ENCODE measurements at places on chromosomes 5 and 9.

DNA sequence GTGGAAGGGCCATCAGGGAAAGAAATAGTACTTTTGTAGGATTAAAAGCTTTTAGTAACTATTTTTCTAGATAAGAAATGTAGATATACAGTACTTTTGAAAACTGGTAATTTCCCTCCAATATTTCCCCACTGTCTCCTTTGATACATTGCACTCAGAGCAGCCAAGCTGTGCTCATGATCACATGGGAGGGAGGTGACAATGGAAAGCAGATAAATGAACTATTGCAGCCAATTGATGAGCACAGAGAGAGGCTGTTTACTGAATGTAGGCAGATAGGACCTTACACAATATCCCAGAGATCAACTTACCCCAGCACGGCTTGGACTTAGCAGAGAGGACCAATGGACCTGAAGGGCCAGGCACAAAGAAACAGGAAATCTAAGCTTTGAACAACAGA is 178.0 kb upstream of the NREP start:
- no peak for DNase-seq

DNA sequence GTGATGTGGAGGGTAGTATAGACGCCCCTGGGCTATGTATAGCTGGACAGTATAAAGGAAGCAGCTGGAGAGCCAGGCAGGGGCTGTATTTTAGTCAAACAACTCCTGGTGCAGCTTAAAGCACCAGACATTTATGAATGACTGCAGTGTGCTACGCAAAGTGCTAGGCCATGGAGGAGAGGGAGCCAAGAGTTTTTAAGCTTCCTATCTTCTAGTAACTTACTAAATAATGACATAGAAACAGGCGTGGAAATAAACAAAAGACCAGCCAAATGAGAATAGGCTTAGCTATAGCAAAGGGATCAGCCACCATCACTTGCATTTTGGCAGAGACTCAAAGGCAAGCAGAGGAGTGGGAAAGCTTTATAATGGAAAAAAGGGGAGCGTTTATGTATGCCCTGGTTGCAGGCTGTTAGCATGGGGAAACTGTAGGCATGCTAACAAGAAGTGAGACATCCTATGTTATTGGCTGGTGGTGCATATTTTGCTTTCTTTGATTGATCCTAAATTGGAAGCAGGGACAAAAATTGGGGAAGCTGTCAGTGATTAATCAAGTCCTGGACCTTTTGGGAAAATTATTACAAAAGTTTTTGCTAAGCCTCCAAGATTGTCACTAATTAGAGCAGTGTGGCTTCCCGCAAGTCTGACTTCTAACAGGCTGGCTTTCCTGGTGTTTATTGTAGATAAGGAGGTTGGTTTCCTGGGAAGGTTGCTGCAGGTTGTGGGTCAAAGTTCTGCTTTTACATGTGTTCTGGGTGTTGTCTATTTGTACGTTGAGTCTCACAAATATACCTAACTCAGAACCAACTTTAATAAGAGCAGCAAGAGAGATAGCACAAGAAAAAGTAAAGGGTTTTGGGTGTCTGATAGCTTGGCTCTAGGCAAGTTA is 46.6 kb downstream of the RAB3C start:
- no peak for DNase-seq

GRCh38 chr5:102312586-102313370 is 16.7 kb upstream of the SLCO4C1 start:
- DNase-seq: no peak

GRCh38 chr5:153520952-153521351 is 30.5 kb downstream of the GRIA1 start:
- no peak for DNase-seq

DNA sequence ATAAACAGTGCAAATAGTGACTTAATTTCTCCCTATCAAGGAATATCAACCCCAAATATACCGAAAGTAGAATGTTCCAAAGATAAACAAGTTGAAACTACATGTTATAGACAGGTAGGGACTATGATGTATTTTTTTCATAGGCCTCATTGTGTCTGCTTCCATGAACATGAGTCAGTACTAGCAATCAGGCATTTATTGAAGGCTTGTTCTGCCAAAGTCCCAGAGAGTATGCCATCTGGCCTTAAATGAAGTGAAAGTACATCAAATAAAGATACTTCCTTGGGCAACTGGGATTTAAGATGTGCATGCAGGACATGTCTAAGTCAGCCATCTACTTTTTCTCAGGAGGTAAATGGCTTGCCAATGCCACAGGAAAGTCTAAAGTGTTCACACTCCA is 6.5 kb downstream of the GHR start:
- no peak for DNase-seq

DNA sequence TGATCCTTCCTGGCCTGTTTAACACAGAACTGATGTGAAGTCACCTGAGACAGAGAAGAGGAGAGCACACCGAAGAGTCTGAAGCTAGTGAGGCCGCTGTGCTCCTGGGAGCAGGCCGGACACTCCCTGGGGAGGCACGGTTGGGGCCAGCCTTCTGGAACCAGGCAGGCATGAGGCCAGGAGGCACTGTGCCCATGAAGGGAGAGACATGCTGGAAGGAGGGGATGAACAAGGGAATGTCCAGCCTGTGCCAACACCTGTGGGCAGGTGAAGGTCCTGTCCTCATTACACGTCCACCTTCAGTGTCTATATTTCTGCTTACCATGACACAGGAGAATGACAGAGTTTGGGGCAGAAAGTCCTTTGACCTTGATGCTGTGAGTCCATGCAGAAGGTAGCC is 183.8 kb upstream of the S1PR3 start:
- DNase-seq: no peak

GRCh38 chr9:127450243-127450760 is 904 bp downstream of the RPL12 start:
- no peak for DNase-seq

- no peak for DNase-seq
Measured at GRCh38 chr9:113477661-113478060, 14.1 kb downstream of the RGS3 start.

- DNase-seq: no peak
Measured at GRCh38 chr9:102796244-102796643, 198.9 kb upstream of the CYLC2 start.

DNA sequence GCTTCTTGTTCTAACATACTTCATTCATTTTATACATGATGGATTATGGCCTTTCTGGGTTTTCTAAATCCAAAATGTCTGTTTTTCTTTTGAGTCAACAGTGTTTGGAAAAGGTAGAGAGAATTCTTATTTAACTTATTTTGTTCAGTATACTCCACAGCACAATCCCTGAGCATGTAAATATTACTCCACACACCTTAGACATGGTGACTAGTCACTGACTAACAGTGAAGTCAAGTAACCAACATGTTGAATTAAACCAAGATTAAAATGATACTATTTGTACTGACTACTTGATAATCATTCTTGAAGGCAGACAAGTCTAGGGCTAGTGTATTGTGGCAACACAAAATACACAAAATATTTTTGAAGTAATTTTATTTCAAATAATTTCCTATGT is 55.0 kb downstream of the HAPLN1 start:
- DNase-seq: no peak

- no peak for DNase-seq
Measured at GRCh38 chr5:180908998-180909731, 10.2 kb downstream of the BTNL8 start.

DNA sequence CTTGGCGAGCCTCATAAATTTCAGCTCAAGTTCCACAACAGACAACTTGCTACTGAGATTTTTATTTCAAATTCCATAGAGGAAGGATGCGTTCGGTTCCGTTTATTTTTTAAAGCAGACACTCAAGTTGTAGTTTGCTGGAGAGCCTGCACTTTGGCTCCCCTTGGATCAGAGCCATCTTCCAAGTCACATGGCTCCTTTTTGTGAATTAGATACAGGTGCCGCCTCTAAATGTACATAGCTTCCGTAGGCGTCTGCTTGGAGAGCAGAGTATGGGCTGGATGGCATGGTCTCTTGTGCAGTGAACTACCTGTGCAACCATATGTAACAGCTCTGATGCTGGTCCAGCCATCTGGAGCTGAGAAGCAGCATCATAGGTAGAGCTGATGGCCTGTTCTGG is 73.9 kb upstream of the WWC1 start:
- DNase-seq: no peak

DNA sequence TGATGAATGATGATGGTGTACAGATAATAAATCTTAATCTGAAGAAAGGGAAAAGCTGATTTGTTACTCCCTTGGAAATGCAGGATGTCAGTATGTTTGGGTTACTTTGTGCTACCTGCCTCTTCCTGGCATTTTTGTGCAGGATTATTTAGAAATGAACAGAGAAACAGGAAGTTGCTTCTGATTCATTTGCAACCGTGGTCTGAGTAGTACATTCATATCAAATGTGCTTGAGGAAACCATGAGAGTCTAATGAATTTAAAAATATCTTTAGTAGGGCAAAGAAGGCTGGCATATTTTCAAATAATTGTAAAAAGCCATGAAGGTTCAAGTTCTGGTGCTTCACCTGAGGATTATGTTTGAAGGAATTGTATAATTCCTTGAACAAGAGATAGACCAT is 391.6 kb downstream of the TMEM161B start:
- DNase-seq: no peak

DNA sequence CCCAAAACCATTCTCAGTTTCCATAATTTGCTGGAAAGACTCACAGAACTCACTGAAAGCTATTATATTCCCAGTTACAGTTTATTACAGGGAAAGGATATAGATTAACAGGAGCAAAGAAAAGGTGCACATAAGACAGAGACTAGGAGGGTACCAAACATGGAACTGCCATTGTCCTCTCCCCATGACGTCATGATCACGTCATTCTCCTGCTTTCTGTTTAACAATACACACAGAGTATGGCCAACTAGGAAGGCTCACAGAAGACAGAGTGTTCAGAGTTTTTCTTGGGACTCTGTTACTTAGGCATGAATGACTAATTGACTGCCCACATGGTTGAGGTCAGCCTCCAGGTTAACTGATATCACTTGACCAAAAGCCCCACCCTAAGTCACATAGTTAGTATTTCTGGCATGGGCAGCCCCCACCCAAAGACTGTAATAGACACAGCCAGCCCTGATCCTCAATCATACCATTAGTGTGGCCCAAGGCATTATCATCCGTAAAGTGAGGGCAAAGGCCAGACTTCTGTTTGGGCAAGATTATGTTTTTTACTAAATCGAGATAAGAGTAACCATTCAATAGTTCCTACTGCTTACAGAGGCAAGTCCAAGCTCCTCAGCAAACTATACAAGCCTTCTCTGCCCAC is 353.5 kb upstream of the POU5F2 start:
- no peak for DNase-seq

DNA sequence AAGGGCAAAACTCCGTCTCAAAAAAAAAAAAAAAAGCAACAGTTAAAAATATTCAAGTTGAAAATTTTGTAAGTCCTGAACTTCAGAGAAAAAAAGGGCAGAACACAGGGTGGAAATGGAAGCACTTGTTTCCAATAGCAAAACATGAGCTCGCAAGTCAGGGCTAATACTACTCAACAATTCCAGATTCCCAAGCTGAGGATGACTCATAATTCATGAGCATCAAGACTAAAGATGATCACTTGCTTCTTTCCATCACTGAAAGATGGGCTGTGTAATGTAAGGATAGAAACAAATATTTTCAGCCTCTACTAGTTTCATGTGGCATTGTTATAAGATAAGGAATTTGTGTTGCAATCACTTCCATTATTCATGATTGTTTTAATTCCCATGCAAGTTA is 33.5 kb upstream of the FST start:
- no peak for DNase-seq

- DNase-seq: no peak
Measured at GRCh38 chr5:100493996-100494395, 41.2 kb upstream of the FAM174A start.

DNA sequence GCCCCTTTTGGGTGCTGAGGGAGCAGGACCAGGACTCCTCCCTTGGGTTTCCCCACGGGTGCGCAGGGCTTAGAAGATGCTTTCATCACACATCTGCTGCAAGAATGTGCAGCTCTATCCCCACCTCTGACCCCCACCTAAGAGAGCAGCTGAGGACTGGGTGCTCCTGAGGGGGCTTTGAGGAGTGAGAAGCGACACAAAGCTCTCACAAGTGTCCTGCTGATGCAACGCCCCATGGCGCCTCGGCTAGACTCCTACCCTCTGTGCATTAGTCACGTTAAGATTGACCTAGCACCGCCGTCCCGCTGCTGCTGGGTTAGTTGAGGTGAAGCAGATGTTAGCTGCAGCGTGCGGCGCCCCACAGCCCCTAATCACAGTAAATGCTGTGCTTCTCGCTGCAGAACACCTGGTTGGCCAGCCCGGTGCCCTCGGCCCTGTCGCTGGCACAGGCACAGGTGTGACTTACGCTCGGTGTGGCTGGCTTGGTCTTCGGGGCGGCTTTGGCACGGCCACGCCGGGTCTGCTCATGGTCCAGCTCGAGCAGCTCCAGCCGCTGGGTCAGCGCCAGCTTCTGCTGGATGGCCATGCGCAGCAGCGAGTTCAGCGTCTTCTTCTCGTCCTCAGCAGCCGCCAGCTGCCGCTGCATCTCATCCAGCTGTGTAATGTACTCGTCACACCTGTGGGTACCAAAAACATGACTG is 45.0 kb upstream of the IPPK start:
- DNase-seq: no peak

GRCh38 chr9:70609542-70610286 is 195.3 kb upstream of the KLF9 start:
- peak; percentile 84 for DNase-seq

GRCh38 chr9:88657893-88658292 is 122.9 kb downstream of the NXNL2 start:
- no peak for DNase-seq

GRCh38 chr9:33800886-33801285 is 5.5 kb downstream of the PRSS3 start:
- no peak for DNase-seq

GRCh38 chr5:175895686-175896102 is 24.3 kb downstream of the CPLX2 start:
- DNase-seq: no peak

DNA sequence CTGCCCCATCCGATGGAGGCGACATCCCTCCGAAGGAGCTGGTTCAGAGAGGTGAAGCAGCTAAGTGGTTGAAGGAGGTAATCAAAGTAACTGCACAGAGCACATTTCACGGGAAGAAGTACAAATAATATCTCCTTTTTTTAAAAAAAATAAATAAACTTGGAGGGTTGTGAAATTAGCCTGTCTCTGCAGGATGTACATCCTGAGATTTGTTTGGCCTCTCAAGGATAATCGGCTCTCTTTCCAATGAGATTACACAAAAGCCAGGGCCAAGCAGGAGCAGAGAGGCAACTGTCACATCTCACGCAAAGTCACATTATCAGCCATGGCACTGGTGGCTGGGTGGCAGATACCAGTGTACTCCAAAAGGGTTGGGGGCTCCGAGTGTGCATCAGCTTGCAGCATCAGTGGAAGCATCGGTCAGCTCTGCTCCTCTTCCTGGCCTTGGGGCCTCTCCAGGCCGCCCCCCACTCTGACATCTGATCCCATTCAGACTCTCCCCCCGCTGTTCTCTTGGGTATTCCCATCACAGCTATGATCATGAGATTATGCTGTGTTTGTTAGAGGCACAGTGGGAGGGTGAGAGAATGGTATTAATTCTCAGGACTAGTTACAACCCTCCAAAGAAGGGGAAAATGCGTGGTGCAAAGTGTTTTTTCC is 109.9 kb downstream of the UGCG start:
- no peak for DNase-seq

DNA sequence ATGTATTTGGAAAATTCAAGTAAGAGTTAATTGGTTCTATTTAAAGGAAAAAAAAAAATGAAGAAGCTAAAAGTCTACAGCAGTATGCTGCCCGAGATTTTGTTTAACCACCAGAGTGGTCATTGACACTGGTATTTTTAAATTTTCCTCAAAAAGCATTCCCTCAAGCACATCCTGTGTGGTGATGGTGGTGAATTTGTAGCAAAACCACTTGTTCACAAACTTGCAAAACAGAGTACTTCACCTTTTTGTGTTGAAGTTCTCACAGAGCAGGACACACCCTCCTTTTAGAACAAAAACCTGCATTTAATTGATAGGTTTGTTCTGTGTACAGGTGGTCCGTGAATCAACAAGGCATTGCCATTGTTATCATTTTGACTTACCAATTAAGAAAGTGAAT is 374.2 kb downstream of the EFNA5 start:
- no peak for DNase-seq

All from amniotic stem cell (primary cell).